CD4-positive, alpha-beta T cell treated with Interleukin-2 at 100 ng/mL for 4 hours (primary cell): ENCODE measurements at places on chromosomes 7 and 10.

GRCh38 chr7:129373651-129374428 is 60.4 kb upstream of the STRIP2 start:
- no peak for DNase-seq

DNA sequence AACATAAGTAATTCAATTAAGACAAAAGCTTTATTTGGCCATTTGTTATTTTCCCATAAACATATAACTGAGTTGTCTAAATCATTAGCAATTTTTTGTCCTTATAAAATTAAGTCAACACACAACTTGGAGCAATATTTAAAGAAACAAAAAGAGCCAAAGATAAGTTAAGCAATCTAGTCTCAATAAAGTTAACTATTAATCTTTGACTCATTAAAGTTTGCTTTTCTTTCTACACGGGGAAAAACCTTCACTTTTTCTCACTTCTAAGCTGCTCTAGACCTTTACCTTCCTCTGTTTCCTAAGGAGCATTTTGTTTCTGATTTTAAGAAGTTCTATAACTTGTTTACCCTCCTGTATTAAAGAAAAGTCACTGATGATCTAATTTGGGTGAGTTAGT is 867.1 kb upstream of the PHF14 start:
- DNase-seq: no peak

DNA sequence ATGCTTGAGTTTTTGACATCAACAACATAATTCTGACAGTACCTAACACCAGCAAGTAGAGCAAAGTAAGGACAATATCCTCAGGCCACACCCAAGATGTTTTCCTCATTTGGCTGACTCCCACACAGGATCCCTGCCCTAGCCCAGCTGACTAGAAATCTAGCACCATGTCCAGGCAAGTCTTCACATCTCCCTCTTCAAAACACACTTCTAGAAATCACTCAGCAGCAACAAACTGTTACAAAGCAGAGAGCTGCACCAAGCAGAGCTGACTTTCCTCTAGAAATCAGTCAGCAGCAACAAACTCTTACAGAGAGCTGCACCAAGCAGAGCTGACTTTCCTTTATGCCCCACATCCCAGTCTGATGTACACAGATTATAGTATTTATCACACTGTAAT is 7.7 kb downstream of the TMEM168 start:
- DNase-seq: no peak

DNA sequence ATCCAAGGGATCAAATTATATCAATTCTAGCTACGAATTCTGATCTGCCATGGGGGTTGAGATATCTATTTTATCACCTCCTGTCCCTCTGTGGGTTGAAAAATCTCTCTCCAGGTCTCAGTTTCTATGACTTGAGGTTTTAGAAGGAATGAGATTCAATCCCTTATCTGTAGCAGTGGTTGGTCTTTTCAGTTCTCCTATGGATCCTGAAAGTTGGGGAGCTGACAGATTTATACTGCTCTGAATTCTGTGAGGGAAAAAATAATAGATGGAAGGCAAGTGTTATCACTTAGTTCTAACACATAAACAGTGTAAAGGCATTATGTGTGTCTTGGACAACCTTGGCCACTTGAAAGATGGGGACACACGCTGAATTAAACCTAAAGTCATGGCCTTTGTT is 15.8 kb upstream of the FBXW4 start:
- no peak for DNase-seq
